ENCODE measurements at places on chromosomes 6 and 20. TPM values are rescaled to one million over a fixed set of nuclear protein-coding genes. Genes with fewer than 3 reads are reported as not detected.
A peak's percentile ranks its signal among the peaks of the same experiment; 100 is the strongest.

DNA sequence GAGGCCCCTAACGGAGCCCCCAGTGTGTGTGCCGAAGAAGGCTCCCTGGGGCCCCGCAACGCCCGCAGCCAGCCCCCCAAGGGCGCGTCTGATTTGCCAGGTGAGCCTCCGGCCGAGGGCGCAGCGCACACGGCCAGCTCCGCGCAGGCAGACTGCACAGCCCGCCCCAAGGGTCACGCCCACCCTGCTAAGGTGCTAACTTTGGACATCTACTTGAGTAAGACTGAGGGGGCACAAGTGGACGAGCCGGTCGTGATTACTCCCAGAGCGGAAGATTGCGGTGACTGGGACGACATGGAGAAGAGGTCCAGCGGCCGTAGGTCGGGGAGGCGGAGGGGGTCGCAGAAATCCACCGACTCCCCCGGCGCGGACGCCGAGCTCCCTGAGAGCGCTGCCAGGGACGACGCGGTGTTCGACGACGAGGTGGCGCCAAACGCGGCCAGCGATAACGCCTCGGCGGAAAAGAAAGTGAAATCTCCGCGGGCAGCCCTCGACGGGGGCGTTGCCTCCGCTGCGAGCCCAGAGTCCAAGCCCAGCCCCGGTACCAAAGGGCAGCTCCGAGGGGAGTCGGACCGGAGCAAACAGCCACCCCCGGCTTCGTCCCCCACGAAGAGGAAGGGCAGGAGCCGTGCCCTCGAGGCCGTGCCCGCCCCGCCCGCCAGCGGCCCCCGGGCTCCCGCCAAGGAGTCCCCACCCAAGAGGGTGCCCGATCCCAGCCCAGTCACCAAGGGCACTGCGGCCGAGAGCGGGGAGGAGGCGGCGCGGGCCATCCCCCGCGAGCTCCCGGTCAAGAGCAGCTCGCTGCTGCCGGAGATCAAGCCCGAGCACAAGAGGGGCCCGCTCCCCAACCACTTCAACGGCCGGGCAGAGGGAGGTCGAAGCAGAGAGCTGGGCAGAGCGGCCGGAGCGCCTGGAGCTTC is 117.0 kb downstream of the RTN4IP1 start:
- peak; percentile 58 for DNase-seq

GRCh38 chr6:118735320-118735719 is 83.9 kb upstream of the CEP85L start:
- DNase-seq: peak; percentile 28

DNA sequence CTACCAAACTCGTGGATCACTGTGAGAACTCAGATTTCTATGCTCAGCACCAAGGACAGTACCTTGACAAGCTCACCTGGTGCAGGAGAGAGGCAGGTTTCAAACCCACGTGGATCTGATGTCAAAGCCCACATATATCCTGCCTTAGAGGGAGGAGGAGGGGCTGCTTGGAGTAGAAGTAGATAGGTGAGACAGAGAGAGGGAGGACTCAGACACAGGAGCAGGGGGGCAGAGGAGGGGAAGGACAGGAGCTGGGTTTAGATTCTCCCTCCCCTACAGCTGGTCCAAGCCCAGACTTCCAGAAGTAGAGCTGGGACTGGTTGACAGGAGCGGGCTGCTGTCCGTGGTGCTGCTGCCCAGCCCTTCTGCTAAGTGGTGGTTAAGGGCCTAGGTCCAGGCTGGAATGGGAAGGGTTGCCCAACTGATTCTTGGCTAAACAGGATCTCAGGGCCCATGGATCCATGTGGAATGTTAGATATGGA is 77.5 kb downstream of the CDH22 start:
- DNase-seq: peak; percentile 52

DNA sequence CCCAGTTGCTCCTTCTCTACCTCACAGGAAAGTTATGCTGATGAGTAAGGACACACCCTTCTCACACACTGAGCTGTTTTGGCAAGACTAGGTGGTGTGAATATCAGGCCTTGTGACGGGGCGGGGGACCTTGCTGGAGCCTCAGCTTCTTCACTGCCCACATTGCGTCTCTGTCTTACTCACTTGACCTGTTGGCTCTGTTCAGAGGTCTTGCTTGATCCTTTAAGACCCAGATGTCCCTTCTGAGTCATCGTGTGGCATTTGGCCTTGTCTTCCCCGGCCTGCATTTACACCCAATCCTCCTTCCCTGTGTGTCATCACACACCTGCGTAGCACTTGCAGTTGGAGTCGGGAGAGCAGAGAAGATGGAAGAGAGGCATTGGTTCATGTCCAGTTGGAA is 8.3 kb upstream of the PRND start:
- peak; percentile 98 for DNase-seq

- no peak for DNase-seq
Observed at GRCh38 chr20:32356622-32357374, 1.3 kb upstream of the ASXL1 start.

- DNase-seq: no peak
Observed at GRCh38 chr6:16700202-16700915, 60.9 kb downstream of the ATXN1 start.

GRCh38 chr6:33575211-33575610 is 4.9 kb downstream of the BAK1 start:
- DNase-seq: no peak

Gene TMEM151B
- not detected for total RNA-seq

Gene CCDC28A
- total RNA-seq: 8.5 TPM

Gene CRISP3
- not detected for total RNA-seq
